ENCODE measurements at places on chromosomes 16 and 17. TPM values are rescaled to one million over a fixed set of nuclear protein-coding genes. Genes with fewer than 3 reads are reported as not detected.

GRCh38 chr17:76924345-76925342 lies 56.4 kb downstream of the MGAT5B start:
- no peaks in the 10 kb centered on the region for H3K36me3 ChIP-seq
- no peaks in the 10 kb centered on the region for H3K4me1 ChIP-seq
- no peaks in the 10 kb centered on the region for H3K27me3 ChIP-seq
- H3K4me3 ChIP-seq = no peak overlapping the region
- no peak overlapping the region for H3K27ac ChIP-seq
- DNase-seq = no peak

DNA sequence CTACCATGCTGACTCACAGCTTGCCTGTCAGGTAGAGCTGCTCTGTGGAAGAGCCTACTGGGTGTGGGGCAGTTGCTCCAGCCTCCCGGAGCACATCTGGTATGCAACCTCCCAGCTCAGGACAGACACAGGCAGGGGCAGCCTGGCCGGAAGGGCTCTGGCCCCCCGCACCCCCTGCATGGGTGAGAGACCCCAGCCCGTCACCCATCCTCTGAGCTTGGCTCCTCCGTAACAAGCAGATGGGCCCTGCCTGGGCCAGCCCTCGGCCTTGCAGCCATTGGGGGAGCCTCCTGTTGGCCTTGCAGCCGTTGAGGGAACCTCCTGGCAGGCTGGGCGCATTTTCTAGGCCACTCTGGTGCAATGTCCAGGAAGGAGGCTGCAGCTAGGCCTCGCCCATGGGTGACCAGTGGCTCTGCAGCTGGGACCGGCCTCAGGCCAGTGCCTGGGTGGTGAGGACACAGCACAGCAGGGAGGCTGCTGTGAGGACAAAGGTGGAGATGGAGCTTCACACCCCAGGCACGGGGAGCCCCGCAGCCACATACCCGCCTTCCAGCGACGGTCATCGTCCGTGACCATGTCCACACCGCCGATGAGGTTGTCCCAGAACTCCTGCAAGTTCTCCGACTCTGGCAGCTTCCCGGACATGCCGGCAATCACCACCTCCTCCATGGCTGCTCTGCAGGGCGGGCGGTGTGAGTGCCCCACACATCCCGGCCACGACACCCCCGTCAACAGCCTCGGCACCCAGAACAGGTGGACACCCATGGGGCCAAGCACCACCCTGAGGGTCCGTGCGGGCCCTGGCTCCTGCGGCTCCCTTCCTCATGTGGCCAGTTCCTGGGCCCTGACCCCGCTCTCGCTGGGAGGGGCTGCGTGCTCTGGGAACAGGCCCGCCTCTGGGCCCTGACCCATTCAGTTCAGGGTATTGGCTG lies 2.0 kb downstream of the FASN start:
- H3K4me3 ChIP-seq = peak overlapping the region; percentile 98
- no peak overlapping the region for H3K27ac ChIP-seq
- H3K4me1 ChIP-seq = peaks cover 25% of the 10 kb centered on the region
- no peaks in the 10 kb centered on the region for H3K36me3 ChIP-seq
- no peak for DNase-seq
- H3K27me3 ChIP-seq = no peaks in the 10 kb centered on the region

GRCh38 chr17:31357839-31358394 lies 33.6 kb upstream of the RAB11FIP4 start:
- H3K27me3 ChIP-seq = no peaks in the 10 kb centered on the region
- H3K27ac ChIP-seq = no peak overlapping the region
- H3K36me3 ChIP-seq = peaks cover 51% of the 10 kb centered on the region
- H3K4me3 ChIP-seq = no peak overlapping the region
- DNase-seq = no peak
- no peaks in the 10 kb centered on the region for H3K4me1 ChIP-seq

The SEC14L1 gene
- 50.0 TPM for total RNA-seq

The PLD6 gene
- not detected for total RNA-seq

The ACSM5 gene
- 0.67 TPM for total RNA-seq

- no peaks in the 10 kb centered on the region for H3K27me3 ChIP-seq
- no peaks in the 10 kb centered on the region for H3K4me1 ChIP-seq
- no peaks in the 10 kb centered on the region for H3K36me3 ChIP-seq
- no peak overlapping the region for H3K4me3 ChIP-seq
- no peak overlapping the region for H3K27ac ChIP-seq
Measured at GRCh38 chr16:5166486-5166885, 68.9 kb upstream of the EEF2KMT start.

- no peak overlapping the region for H3K27ac ChIP-seq
- no peaks in the 10 kb centered on the region for H3K27me3 ChIP-seq
- no peaks in the 10 kb centered on the region for H3K36me3 ChIP-seq
- H3K4me1 ChIP-seq = no peaks in the 10 kb centered on the region
- no peak overlapping the region for H3K4me3 ChIP-seq
Measured at GRCh38 chr17:42294469-42295398, 6.4 kb downstream of the STAT5A start.

The CHAD gene
- total RNA-seq = 24.6 TPM

- DNase-seq = no peak
- H3K4me3 ChIP-seq = no peak overlapping the region
- no peaks in the 10 kb centered on the region for H3K4me1 ChIP-seq
- no peak overlapping the region for H3K27ac ChIP-seq
- no peaks in the 10 kb centered on the region for H3K27me3 ChIP-seq
Measured at GRCh38 chr16:58940609-58941008, 206.5 kb upstream of the GOT2 start.

DNA sequence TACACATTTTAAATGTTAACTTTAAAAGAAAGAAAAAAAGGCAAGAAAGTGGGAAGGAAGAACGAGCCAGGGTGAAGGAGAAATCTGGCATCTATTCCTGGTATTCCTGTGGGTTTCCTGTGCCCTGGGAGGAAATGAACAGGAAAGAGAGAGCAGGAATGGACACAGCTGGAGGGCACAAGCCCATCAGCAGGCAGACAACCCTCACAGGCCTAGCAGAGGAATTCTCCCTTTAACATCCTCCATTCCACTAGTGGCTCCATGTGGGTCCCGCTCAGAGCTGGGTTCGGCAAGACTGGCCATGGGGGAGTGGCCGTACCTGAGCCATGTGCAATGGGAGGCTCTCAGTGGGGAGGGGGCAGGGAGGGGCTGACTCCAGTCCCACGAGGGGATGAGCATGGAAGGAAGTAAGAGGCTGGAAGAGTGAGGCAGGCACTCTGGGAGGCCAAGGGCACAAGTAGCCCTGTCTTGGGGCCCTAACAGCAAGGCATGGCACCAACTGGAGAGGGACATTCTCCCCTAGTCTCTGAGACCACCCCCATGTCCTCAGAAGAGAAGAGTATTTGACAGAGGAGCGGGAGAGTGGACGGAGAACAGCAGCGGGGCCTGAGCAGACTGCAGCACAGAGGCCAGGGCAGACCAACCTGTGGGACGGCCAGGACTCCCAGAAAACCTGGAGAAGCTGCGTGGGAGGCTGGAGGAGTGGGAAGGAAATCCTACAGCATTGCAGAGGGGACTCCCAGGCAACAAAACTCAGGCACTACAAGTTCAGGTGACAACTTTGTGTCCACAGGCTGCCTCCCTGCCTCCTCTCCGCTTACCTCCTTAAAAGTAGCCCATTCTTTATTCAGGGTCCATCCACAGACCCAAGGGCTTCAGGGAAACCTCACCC lies 30.2 kb downstream of the TK2 start:
- peak overlapping the region; percentile 78 for H3K27ac ChIP-seq
- H3K4me3 ChIP-seq = no peak overlapping the region
- peak; percentile 23 for DNase-seq
- H3K36me3 ChIP-seq = peaks cover 7% of the 10 kb centered on the region
- H3K4me1 ChIP-seq = peaks cover 17% of the 10 kb centered on the region

The SRR gene
- 4.2 TPM for total RNA-seq

The OTOP3 gene
- 8.5 TPM for total RNA-seq

DNA sequence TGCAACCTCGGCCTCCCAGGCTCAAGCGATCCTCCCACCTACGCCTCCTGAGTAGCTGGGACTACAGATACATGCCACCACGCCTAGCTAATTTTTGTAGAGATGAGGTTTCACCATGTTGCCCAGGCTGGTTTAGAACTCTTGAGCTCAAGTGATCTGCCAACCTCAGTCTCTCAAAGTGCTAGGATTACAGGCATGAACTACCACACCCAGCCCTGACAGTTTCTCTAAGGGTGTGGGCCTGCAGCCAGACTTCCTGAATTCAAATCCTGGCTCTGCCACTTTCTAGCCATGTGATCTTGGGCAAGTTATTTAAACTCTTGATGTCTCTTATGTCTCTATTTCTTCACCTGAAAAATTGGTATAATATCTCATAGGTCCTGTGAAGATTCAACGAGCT lies 5.6 kb downstream of the CUEDC1 start:
- no peaks in the 10 kb centered on the region for H3K27me3 ChIP-seq
- no peaks in the 10 kb centered on the region for H3K36me3 ChIP-seq
- peak overlapping the region; percentile 96 for H3K27ac ChIP-seq
- DNase-seq = no peak

DNA sequence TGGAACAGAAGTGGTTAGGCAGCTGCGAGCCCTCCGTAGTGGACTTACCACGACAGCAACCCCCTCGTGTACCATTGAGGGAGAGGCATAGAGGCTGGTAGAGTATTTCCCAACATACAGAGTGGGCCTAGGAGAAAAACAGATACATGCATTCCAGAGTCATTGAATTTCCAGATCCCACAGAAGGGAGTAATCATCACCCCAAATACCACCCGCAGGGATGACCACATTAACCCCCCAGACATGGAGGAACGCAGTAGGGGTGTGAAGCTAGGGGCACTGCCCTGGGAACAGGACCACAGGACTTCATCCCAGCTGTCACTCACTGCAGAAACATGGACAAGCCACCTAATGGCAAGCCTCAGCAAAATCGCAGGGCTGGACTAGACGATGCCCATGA lies 44.7 kb upstream of the ICAM2 start:
- no peaks in the 10 kb centered on the region for H3K36me3 ChIP-seq
- no peaks in the 10 kb centered on the region for H3K27me3 ChIP-seq
- H3K4me1 ChIP-seq = no peaks in the 10 kb centered on the region

The G6PC1 gene
- total RNA-seq = 81.3 TPM

GRCh38 chr17:33686171-33686570 lies 393.1 kb upstream of the ASIC2 start:
- no peak overlapping the region for H3K27ac ChIP-seq
- H3K4me1 ChIP-seq = no peaks in the 10 kb centered on the region
- no peaks in the 10 kb centered on the region for H3K27me3 ChIP-seq
- H3K4me3 ChIP-seq = no peak overlapping the region
- no peaks in the 10 kb centered on the region for H3K36me3 ChIP-seq
- no peak for DNase-seq

DNA sequence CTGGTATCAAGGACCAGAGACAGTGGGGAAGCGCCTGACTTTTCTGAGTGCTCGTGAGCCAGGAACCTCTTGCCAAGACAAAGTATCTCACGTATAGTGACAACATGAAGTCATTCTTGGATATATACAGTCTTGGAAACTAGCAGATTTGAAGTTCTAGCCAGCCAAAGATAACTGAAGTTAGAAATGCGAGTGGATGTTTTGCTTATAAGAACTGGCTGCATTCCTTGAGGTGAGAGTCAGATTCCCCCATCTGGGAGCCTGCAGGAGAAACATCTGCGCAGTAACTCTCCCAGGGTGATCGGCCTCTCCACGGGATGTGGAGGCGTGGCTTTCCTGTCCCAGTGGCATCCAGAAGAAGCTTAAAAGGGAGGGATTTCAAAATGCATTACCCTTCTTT lies 89.8 kb downstream of the SHISA6 start:
- DNase-seq = no peak
- no peaks in the 10 kb centered on the region for H3K36me3 ChIP-seq
- H3K27me3 ChIP-seq = no peaks in the 10 kb centered on the region
- H3K4me1 ChIP-seq = no peaks in the 10 kb centered on the region

- H3K4me1 ChIP-seq = no peaks in the 10 kb centered on the region
- H3K27me3 ChIP-seq = no peaks in the 10 kb centered on the region
- DNase-seq = no peak
- no peak overlapping the region for H3K4me3 ChIP-seq
Measured at GRCh38 chr16:55255733-55256282, 68.2 kb upstream of the IRX6 start.

The YPEL2 gene
- 20.6 TPM for total RNA-seq

- no peaks in the 10 kb centered on the region for H3K27me3 ChIP-seq
- no peak overlapping the region for H3K27ac ChIP-seq
Measured at GRCh38 chr16:19933740-19934139, 49.1 kb upstream of the GPRC5B start.

DNA sequence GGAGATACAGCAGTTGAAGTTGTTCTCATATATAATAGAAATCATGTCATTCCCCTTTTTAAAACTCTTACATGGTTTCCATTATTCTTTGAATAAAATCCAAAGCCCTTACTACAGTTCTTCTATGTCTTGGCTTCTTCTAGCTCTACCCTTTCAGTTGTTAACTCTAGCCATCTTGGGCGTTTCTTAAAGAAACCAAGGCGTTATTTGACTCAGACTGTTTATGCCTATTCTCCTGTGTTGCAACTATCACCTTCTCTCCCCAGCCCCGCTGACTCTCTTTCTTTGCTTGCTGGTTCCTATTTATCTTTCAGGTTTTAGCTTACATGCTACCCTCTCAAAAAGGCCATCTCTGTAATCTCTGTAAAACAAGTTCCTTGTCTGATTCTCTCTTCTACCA lies 32.7 kb downstream of the NFATC3 start:
- H3K36me3 ChIP-seq = no peaks in the 10 kb centered on the region
- peaks cover 25% of the 10 kb centered on the region for H3K4me1 ChIP-seq
- no peak overlapping the region for H3K4me3 ChIP-seq

- no peaks in the 10 kb centered on the region for H3K36me3 ChIP-seq
- no peak overlapping the region for H3K4me3 ChIP-seq
- no peaks in the 10 kb centered on the region for H3K27me3 ChIP-seq
- H3K4me1 ChIP-seq = no peaks in the 10 kb centered on the region
- DNase-seq = no peak
- no peak overlapping the region for H3K27ac ChIP-seq
Measured at GRCh38 chr17:14581186-14581830, 280.4 kb downstream of the HS3ST3B1 start.

DNA sequence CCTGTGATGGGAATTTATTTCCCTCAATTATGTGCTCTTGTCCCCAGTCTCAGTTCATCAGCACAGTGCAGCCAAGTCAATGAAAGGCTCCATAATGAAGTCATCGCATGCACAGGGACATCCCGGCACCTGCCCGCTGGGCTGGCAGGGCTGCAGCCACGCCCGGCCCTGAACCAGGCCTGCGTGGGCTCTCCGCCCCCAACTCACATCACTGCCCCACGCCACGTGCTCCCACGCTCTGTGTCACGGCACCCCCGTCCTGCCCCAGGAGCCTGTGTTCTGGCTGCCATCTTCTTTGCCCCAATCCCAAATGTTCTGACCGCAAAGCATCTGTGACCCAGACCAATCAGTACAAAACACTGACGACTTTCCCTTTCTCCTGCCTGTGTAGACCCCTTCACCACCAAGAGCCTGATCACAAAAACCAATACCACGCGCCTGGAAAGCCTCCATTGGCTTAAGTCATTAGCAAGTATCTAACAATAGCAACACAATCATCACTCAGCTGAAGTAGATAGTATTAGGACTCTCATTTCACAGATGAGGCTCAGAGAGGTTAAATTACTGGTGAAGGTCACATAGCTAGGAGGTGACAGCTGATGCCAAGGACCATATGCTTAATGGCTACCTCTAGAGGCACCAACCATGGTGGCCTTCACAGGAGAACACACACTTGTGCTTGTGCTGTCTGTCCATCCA lies 202.5 kb downstream of the ZFHX3 start:
- H3K4me1 ChIP-seq = no peaks in the 10 kb centered on the region
- H3K4me3 ChIP-seq = no peak overlapping the region
- no peak overlapping the region for H3K27ac ChIP-seq
- H3K36me3 ChIP-seq = no peaks in the 10 kb centered on the region
- no peak for DNase-seq

GRCh38 chr16:80938004-80938878 lies 68.4 kb downstream of the CMC2 start:
- no peaks in the 10 kb centered on the region for H3K4me1 ChIP-seq
- H3K27me3 ChIP-seq = no peaks in the 10 kb centered on the region
- H3K36me3 ChIP-seq = no peaks in the 10 kb centered on the region
- no peak overlapping the region for H3K4me3 ChIP-seq
- DNase-seq = no peak

Measured in Peyer's patch (tissue), 4 donors.